ENCODE measurements at places on chromosomes 11 and 22.

DNA sequence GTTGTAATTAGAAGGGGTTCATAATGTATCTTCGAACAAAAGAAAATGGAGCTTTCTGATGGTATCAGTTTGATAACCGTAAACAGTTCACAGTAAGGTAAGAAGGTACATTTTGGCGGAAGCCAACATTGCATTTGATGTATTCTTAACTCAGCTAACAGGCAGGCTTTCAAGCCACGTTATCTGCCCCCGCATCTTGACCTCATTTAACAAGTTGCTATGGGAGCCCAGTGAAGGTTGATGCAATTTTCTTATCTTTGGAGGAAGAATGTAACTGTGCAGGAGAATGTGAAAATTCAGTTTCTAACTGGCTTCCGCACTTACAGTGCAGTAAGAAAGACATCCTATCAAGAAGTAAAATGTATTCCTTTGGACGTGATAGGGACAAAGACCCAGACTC, 110.6 kb downstream of the ETS1 start:
- DNase-seq: no peak

DNA sequence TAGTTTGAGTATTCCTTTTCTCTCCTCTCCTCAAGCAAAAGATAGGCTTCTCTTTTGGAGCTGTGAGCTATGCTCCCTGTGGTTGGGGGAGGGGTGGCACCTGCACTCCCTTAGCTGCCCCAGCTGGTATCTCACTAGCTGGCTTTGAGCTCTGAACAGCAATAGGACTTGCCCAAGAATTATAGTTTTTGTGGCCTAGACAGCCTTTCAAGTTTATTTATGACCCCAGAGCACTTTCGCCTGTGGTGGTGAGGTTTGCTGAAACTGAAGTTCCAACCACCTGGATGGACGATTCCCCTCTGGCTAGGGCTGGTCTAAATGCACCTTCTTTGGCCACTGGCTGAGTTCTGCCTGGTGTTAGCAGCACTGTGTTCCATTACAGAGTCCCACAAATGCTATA, 37.1 kb upstream of the SLC37A2 start:
- DNase-seq: no peak

DNA sequence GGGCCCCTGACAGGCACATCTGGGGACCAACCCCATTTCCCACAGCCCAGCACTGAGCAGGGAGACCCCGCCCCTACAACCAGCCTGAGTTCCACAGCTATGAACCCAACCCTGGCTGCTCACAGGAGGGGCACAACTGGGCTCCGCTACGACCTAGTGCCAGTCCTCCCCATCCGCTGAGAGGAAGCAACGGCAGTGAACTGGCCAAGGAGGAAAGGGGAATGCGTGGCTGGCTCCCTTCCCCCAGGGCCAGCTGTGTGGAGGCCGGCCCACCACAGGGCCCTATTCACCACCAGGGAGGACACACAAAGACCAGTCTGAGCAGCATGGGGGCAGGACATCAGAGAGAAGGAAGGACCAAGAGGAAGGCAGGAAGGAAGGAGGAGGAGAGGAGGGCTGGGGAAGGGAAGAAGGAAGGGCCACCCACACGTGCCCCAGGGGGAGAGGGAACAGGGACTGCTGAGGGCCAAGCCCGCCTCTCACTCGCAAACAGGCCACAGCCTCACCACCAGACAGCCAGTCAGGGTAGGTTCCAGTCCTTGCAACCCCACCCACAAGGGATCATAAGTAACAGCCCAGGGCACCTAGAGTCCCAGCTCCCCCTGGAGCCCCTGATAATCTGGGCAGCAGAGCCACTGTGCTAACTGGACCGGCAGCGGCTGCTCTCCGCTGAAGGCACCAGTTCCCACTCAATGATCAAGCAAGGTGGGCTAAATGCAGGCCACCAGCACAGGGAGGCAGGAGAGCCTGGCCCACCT, 8.5 kb upstream of the GAL3ST1 start:
- peak; percentile 69 for DNase-seq

GRCh38 chr11:83292709-83293456, 6.7 kb upstream of the CCDC90B start:
- DNase-seq: peak; percentile 13

Measured in caudate nucleus (tissue), 63 donors.